ENCODE measurements at places on chromosomes 13 and 19. TPM values are rescaled to one million over a fixed set of nuclear protein-coding genes. Genes with fewer than 3 reads are reported as not detected.
A peak's percentile ranks its signal among the peaks of the same experiment; 100 is the strongest.

- no peak overlapping the region for H3K4me3 ChIP-seq
- no peaks in the 10 kb centered on the region for H3K36me3 ChIP-seq
- H3K27me3 ChIP-seq, result peaks cover 10% of the 10 kb centered on the region
- no peak for DNase-seq
Measured at GRCh38 chr19:13493516-13494310, 12.6 kb downstream of the CACNA1A start.

- peak overlapping the region; percentile 96 for H3K27ac ChIP-seq
- peaks cover 35% of the 10 kb centered on the region for H3K4me1 ChIP-seq
- DNase-seq, result no peak
- peak overlapping the region; percentile 99 for H3K4me3 ChIP-seq
- H3K27me3 ChIP-seq, result no peaks in the 10 kb centered on the region
Measured at GRCh38 chr19:38647966-38648768, 718 bp downstream of the ACTN4 start.

The PSG11 gene
- total RNA-seq, result not detected

DNA sequence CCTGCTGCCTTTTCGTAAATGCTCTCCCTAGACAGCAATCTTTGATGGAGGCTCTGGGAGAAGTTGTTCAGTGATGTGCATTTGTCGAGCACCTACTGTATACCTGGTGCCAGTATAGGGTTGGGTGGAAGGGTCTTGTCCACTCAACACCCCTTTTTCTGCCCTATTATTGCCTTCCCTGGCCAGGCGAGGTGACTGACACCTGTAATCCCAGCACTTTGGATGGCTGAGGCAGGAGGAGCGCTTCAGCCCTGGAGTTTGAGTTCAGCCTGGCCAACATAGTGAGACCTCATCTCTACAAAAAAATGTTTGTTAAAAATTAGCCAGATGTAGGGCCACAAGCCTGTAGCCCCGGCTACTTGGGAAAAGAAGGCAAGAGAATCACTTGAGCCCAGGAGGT is 49.3 kb downstream of the NFIC start:
- no peak for DNase-seq
- no peak overlapping the region for H3K27ac ChIP-seq
- peaks cover 9% of the 10 kb centered on the region for H3K4me1 ChIP-seq
- H3K36me3 ChIP-seq, result no peaks in the 10 kb centered on the region

DNA sequence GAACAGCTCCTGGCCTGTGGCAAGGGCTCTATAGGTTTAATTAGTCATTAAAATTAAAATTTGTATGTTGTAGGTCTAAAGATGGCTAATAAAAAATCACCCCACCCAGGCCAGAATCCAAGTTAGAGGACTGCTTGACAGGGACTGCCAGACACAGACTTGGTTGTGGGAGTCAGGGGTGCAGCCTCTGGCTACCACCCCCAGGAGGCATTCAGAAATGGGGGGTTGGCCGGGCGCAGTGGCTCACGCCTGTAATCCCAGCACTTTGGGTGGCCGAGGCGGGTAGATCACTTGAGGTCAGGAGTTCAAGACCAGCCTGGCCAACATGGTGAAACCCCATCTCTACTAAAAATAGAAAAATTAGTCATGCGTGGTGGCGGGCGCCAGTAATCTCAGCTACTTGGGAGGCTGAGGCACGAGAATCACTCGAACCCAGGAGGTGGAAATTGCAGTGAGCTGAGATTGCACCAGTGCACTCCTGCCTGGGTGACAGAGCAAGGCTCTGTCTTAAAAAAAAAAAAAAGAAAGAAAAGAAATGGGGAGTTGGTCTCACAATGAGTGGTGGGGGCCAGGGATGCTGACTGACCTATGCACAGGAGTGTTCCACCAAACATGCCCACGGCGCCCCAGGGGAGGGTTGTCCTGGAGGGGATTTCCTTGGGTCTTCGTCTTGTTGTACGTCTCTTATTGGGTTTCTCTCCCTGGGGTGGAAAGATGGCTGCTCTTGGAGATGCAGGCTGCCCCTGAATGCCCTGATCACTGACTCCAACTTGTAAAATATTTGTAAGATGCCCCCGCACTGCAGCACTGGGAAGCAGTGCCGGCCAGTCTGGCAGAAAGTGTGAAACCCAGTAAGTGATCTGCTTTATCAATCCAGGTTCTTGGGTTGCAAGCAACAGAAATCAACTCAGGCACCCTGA is 68.8 kb downstream of the SIPA1L3 start:
- H3K27me3 ChIP-seq, result no peaks in the 10 kb centered on the region
- peaks cover 14% of the 10 kb centered on the region for H3K4me1 ChIP-seq

The OR7C1 gene
- not detected for total RNA-seq

DNA sequence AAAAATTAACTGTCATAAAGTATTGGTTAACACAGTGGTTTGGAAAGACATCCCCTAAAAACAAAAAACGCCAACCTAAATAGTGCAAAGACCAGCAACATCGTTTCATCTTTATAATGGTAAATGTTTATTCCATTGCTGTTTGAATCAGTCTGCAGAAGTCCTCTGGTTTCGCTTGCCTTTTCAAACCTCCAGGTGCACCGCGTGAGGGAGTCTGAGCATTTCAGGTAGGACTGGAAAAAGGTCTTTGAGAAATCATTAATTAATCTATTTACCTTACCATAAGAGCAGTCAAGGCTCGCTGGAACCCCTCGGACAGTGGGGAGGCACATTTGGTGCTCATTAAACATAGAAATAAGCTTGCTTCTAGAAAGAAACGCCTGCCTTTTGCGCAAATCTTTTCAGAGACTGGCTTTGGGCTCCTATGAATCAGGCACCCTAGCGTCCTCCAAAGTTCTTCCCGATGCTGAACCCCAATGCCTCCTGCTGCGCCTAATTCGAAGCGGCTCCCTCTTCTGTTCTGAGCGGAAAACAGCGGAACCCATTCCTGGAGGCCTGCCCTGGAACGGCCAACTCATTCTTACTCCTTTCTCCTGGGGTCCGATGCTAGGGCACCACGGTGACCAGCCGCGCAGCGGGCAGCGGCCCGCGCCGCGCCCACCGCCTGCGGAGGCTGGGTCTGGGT is 951 bp upstream of the MTUS2 start:
- DNase-seq, result no peak
- H3K36me3 ChIP-seq, result no peaks in the 10 kb centered on the region
- no peaks in the 10 kb centered on the region for H3K4me1 ChIP-seq
- H3K4me3 ChIP-seq, result peak overlapping the region; percentile 83
- H3K27me3 ChIP-seq, result peaks cover 77% of the 10 kb centered on the region

GRCh38 chr13:86810361-86810760 is 860.8 kb upstream of the SLITRK5 start:
- no peaks in the 10 kb centered on the region for H3K27me3 ChIP-seq
- no peak overlapping the region for H3K4me3 ChIP-seq
- H3K36me3 ChIP-seq, result no peaks in the 10 kb centered on the region
- H3K27ac ChIP-seq, result no peak overlapping the region
- DNase-seq, result no peak

All from type B pancreatic cell (in vitro differentiated cells).